HAP-1 (cell line): ENCODE measurements at places on chromosomes 7 and 10.

DNA sequence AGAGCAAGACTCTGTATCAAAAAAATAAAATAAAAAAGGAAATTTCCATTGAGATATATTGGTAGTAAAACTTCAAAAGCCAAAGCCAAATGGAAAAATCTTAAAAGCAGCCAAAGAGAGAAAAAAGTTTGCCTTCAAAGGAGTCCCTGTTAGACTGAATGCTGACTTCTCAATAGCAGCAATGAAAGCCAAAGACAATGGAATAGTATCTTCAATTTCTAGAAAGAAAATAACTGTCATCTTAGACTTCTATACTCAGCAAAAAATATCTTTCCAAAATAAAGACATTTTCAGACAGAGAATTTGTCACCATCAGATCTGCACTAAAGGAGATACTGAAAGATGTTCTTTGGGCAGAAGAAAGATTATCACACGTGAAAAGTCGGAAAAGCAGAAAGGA, 14.3 kb upstream of the OIT3 start:
- no peak for DNase-seq

- no peak for DNase-seq
Measured at GRCh38 chr7:6231184-6231583, 41.2 kb downstream of the CYTH3 start.

DNA sequence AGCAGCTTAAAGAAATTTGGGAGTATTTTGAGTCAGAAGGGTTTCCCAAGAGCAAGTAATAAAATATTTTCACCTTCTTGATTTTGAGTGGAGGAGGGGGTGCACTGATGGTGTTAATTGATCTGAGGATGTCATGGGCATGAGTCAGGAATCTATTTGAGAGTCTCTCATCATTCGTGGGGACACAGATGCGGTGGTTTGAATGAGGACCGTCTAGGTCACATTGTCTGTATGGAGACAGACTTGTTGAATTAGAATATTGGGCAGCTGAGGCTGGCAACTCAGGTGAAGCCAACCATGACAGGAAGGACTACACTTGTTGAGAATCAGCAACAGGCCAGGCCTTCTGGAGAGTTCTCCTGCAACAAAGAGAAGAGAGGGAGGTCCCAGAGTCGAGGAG, 127.0 kb downstream of the INSYN2A start:
- DNase-seq: no peak

GRCh38 chr7:132276234-132276630, 300.0 kb downstream of the PLXNA4 start:
- no peak for DNase-seq

DNA sequence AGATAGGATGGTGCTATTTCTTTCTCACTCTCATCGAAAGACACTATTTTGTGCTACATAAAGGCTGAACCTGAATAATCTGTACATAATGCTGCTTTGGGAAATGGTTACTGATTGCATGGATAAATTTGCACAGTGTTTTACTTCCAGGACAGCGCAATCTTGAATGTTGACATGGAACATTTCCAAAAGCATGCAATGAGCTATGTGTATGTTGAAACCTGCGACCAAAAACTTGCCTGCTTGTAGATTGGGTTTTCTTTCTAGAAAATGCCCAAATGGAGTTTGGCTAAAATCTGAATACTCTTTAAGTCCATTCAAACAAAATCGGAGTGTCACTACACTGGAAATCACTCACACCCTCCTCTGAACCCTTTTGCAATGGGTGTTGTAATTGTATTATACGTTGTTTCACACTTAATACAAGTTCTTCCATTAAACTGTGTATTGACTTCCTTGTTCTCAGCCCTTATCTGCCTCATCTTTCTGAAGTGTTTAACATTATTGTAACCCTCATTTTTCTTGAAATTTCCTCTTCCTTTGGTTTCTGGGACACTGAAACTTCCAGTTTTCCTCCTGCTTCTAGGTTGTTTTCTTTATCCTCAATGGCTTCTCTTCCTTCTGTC, 73.7 kb upstream of the CAPZA2 start:
- no peak for DNase-seq

GRCh38 chr10:101566333-101567164, 21.5 kb downstream of the POLL start:
- no peak for DNase-seq

DNA sequence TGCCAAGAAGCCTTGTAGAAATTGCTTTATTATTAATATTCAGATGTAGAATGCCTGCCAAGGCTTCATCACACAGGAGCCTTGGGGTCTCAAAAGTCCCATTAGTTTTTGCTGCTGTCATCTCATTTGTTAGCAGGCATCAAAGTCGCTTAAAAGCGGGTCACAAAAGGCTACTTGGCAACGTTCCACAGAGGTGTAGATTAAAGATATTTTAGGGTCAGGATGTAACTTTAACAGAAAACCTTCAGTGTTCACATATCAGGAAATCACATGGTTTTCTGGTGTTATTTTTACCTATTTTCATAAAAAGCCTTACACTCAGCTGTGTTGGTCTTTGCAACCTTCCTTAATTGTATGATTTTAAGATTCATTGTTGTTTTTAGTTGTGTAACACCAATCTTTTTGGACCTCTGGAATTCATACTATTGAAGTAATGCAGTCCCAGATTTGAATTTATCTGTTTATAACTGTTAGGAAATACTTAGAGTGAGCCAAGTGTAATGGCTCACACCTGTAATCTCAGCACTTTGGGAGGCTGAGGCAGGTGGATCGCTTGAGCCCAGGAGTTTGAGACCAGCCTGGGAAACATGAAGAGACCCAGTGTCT, 65.3 kb downstream of the TET1 start:
- no peak for DNase-seq

DNA sequence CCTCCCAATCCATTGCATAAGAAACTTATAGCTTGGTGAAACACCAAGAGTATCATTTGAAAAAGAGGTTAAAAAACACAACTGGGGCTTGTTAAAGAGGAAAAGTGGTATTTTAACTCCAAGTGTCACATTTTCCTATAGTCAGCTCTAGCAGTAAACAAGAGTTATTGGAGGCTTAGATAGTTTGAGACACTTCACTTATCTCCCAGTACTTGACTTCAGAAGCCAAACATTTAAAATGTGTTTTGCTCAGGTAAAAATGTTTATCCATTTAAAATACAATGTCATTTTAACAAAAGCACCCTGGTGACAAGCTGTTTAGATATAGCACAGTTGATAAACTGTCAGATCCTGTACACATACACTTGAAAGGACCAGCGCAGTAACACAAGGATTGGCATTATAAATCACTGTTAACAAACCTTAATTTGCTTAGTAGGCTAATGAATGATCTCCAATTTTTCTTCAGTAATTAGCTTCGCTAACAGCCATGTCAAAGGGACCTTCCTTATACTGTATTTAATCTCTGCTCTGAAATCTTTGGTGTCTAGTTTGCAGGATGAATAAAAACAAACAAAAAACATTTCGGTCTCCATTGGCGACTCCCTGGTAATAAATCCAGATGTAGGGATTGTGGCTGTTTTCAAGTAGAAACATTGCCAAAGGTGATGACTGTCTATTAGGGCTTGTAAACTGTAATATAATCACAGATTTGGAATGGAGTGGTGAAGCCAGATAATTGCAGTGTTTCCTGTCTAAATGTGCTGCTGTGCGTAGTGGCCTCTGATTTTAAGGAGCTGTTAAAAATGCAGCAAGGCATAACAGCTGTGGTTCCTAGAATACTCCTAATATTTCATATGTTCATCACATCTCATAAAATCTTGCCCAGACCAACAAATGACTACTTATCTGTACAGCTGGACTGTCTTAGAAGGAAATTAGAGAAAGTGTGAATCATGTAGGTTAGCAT, 545.1 kb downstream of the AUTS2 start:
- DNase-seq: no peak

DNA sequence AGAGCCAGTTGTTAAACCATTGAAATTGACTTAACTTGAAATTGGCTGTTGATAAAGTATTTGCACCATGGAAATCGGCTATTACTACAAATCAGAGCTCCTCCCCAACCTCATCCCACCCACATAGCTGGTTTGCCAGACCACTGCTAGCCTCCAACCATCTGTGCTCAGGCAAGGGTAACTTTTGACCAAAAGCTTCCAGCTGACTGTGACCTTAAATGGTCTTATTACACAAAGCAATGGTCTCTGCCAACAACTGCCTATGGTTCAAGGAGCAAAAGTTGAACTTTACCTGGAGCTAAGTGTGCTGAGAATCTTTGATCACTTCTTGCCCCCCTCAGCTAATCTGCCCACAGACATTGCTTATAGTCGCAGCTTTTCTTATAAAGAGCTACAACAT, 48.5 kb upstream of the ADRB1 start:
- no peak for DNase-seq

- no peak for DNase-seq
Measured at GRCh38 chr10:47458466-47459154, 25.3 kb downstream of the ANXA8 start.

DNA sequence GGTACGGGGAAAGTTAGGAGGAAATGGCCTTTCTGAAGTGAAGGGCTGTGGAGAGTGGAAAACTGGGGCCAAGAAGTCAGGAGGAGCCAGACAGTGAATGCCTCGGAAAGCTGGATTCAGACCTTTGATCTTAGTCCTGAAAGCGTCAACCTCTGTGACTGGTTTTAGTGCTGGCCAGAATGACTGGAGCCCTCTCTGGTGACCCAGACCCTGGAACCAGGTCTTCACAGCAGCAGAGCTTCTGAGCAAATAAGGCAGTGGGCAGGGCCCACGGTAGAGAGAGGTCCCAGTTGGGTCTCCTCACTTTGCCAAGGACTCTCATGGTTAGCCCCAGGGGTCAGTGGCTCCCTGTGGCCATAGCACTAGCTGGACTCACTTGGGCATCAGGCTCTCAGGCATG, 157.7 kb upstream of the EEPD1 start:
- no peak for DNase-seq
